ENCODE measurements at places on chromosomes 12 and 14.

GRCh38 chr12:116066381-116067230 lies 210.9 kb downstream of the MED13L start:
- peak; percentile 28 for DNase-seq

GRCh38 chr14:32934881-32935633 lies 3.6 kb upstream of the NPAS3 start:
- no peak for DNase-seq

DNA sequence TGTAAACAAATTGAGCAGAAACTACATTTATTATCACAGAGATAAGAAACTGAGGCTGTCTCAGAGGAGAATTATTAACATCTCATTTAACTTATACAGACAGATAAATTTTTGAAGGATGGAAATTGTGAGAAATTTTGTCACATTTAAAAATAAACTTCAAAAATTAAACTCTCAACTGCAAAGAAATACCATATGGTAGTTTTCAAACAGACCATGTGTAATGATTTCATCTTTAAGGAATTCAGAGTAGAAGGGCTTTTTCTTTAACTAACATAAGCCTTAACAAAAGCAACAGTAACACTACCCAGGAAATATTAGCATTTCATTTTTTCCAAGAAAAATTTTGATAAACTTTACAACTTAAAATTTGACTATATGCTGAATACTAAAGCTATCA lies 26.6 kb downstream of the NUP37 start:
- no peak for DNase-seq

DNA sequence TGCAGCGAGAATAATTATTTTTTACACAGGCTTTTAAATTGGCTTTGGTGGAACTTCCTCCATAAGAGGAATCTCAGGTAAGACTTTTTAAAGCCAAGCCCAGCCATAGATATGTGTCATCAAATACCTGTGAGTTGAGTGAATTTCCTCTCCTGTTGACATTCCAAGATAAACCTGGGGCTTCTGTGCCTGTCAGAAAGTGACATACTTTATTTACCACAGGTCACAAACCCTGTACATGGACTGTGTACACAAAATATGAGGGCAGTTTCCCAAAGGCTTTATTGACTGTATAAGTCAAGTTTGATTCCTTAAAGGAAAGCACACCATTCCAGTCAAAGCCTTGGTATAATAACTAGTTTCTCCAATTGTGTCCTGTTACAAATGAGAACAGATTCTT lies 25.9 kb upstream of the SRSF5 start:
- no peak for DNase-seq

GRCh38 chr14:54549862-54550261 lies 17.1 kb upstream of the SAMD4A start:
- no peak for DNase-seq

DNA sequence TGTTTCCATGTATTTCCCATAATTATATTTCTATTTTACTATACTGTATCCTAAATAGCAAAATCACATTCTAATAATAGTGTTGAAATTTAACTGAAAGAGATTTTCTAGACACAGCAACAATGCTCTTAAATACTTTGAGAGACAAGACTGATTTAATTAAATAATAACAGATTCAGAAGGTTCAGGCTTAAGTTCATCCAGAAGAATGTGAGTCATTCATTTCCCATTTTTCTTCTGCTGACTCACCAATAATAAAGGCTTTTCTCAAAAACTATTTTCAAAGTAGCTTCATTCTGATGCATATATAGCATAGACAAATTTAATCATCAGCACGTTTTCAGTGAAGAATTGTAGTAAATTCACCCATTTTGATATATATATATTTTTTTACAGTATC lies 481.4 kb downstream of the MDGA2 start:
- no peak for DNase-seq

DNA sequence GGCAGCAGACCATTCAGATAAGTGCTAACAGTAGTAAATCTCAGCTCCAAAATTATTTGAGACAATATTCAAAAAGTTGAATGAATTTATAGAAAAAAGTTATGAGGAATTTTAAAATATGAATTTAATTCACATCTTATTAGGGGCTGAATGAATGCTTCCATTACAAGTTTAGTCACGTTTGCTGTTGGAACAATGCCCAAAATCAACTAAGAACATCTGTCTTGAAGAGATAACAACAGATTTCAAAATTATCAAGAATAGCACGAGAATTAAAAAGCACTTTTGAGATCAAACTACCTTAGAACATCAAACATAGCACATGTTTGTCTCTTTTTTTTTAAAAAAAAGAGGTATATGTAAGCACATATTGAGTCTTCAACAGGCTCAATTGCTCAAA lies 115.4 kb upstream of the PPFIA2 start:
- no peak for DNase-seq

DNA sequence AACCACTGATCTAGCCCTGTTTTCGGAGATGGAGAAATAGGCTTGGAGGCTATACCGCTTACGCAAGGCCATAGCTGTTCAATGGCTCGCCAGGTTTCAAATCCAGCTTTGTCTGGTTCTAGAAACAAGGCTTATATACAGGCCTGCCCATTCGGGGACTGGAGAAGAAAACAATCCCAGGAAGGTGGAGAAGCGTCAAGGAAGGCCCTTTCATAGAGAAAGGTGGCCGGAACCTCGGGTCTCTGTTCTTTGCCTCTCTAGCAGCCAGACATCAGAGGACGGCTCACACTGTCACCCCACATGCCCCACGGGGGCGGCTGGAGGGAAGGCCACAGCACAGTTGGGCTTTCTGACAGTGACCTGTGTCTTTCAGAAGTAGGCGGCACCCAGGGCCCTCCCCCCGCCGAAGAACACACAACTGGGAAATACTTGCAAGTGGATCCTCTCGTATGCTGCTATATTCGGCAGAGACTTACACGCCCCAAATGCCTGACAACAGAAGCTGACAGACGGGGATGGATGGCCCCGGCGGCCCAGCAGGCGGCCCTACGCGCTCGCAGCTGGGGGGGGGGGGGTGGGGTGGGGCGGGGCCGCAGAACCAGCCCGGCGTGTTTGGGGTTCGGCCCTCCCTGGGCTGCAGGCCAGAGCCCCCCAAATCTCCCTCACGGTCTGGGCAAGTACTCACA lies 4.5 kb upstream of the SETD1B start:
- no peak for DNase-seq

- no peak for DNase-seq
These were observed 394.4 kb downstream of the DAD1 start for GRCh38 chr14:22194664-22195063.

GRCh38 chr12:49809381-49809905 lies 18.8 kb downstream of the NCKAP5L start:
- DNase-seq: no peak

GRCh38 chr12:45014396-45014795 lies 36.5 kb downstream of the DBX2 start:
- DNase-seq: no peak

GRCh38 chr12:18431771-18432170 lies 170.5 kb downstream of the PIK3C2G start:
- no peak for DNase-seq

GRCh38 chr12:67302162-67302561 lies 33.0 kb downstream of the CAND1 start:
- no peak for DNase-seq

GRCh38 chr14:90905531-90905930 lies 89.3 kb upstream of the TTC7B start:
- DNase-seq: no peak

DNA sequence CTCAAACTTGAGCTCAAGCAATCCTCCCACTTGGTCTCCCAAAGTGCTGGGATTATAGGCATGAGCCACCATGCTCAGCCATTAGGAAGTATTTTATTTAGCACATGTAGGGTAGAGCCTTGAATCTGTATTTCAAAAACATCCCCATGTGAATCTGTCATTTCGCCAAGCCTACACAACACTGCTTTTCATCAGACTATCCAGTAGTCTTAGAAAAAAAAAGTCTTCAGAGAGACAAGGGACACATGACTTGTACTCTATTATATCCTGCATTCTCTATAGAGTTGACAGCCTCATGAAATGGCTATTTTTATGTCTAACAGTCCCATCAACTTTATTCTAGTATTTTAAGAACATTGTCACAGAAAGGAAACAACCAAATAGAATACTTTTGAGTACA lies 35.4 kb downstream of the TM7SF3 start:
- DNase-seq: no peak

DNA sequence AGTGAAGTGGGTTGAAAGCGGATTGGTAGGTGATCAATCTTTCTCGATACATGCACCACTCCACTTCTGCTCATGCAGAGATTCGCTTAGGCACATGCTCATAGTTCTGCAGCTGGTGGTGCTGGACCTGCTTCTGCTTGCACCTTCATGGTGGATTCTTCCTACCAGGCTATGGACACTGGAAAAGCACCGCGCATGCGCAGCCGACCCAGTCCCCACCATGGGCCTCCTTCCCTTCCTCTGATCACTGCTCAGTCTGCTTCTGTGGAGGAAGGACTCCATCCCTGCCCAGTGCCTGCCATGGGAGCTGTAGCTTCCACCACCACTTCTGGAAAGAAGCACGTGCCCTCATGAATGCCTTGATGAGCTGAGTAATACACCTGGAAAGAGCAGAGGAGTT lies 61.8 kb upstream of the PTPRQ start:
- DNase-seq: no peak

- no peak for DNase-seq
These were observed 32.4 kb downstream of the AK7 start for GRCh38 chr14:96424109-96424989.

DNA sequence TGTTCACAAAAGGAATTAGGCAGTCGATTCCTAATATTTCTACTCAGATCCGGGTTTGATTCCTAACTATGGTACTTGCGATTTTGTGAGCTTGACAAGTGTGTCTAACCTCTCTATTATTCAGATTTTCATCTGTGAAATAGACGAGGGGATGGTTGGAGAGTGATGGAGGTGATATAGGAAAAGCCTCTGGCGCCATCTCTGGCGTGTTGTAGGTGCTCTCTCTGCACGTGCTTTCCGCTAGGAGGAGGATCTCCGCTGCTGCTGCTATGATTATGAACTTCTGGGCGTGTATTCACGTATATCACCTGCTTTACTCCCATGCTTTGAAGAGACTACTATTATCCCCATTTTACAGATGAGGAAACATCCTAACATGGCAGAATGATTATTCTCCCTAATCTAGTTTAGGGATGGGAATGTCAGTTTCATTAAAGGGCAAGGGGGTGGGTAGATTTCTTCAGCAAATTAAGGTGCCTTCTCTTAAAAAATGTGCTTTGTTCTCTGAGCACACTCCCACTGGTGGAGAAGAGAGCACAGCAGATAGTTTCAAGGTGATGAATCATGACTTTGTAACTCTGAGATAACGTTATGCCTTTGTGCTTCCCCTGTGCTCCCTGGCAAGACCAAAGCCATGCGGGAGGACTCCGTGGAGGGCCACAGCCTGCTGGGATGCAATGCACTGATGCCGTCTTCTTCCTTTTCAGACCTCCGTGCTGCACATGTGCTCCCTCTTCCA lies 97.1 kb downstream of the PRIMA1 start:
- no peak for DNase-seq

DNA sequence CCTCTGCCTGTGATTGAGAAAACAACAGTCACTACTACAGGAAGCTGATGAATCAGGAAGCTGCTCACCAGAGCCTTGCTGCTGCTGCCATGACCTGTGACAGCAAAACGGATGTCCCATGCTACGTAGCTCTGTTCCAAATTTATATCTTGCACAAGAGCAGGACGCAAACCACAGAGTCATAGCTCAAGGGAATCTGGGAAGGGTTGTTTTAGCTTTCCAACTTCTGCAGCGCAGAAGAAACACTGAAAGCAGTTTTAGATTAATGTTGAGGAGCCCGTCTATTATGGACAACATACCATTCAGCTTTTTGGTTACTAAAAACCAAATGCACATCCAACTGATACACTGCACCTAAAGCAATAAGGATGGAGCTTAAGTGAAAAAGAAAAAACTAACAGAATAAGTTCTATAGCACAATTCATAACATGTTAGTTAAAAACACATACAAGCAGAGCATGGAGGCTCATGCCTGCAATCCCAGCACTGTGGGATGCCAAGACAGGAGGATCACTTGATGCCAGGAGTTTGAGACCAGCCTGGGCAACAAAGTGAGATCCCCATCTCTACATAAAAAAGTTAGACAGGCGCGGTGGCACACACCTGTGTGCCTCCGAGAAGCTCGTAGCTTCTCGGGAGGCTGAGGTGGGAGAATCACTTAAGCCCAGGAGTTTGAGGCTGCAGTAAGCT lies 1.7 kb upstream of the ANKRD33 start:
- no peak for DNase-seq

DNA sequence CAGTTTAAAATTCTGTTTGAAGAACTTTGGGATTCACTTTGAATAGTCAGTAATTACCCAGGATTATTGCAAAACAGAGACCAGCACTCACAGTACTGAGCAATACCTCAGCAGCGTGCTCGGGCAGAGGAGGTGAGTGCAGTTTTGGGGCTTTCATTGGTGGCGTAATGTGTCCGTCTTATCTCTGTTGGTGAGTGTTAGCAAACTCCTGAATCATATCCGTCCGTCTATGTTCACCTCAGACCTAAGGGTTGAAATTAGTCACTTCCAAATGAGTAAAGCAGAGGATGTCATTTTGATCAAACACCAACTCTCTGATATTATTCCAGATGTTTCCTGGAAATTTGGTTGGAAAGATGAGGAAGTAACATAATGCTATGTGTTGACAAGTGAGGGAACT lies 82.8 kb downstream of the BORCS5 start:
- DNase-seq: peak; percentile 16

GRCh38 chr14:55323910-55324309 lies 52.7 kb downstream of the FBXO34 start:
- no peak for DNase-seq

GRCh38 chr12:32870716-32871115 lies 25.9 kb downstream of the PKP2 start:
- DNase-seq: no peak

- no peak for DNase-seq
These were observed 58.9 kb downstream of the GRIP1 start for GRCh38 chr12:66620026-66620425.

DNA sequence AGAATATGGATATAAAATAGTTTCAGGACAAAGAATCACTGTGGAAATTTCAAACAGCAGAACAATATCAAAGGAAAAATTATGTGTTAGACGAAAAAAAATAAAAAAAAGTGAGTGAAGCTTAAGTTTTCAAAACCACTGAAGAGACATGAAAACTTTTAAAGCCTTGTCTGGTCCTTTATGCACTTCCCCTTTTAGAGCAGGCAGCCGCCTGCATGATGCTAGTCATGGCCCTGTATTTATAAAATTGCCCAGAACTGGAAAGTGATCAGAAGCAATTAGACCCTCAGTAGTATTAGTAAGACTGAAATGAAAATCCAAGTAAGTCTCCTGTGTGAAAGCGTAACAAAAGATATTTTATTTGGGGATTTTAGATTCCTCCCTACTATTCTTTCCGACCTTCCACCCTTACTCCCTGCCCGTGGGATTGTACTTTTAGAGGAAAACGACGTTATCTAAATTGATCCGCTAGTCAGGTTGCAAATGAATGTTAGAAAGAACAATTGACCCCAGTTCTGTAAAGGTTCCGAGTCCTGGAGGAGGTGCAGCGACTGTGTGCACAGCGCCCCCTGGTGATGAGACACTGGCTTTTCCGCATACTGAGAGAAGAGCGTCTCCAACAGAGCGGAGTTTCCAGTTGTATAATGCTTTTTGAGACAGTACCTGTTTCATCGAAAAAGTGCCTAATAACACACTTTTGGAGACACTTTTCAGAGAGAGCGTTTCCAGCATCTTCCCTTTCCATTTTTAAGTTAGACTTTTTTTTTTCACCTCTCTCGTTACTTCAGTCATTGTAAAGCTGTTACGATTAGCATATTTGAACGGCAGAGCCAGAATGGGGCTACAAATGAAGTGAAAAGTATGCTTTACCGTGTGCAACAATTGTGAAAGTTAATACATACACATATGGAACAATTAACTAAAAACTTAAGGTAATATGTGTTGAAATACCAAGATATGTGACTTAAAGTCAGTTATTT lies 12.4 kb downstream of the MGST1 start:
- DNase-seq: no peak

Measured in stimulated activated CD8-positive, alpha-beta memory T cell treated with anti-CD3 and anti-CD28 coated beads, Interleukin-2, amount 100 ng/mL, for 1 hour (primary cell).